DND-41 (cell line): ENCODE measurements at places on chromosomes 7 and 10.
A peak's percentile ranks its signal among the peaks of the same experiment; 100 is the strongest.

- peak; percentile 60 for DNase-seq
Measured at GRCh38 chr10:96043893-96044715, 721 bp downstream of the CCNJ start.

- no peak for DNase-seq
Measured at GRCh38 chr10:128046953-128047290, 79.3 kb downstream of the MKI67 start.

DNA sequence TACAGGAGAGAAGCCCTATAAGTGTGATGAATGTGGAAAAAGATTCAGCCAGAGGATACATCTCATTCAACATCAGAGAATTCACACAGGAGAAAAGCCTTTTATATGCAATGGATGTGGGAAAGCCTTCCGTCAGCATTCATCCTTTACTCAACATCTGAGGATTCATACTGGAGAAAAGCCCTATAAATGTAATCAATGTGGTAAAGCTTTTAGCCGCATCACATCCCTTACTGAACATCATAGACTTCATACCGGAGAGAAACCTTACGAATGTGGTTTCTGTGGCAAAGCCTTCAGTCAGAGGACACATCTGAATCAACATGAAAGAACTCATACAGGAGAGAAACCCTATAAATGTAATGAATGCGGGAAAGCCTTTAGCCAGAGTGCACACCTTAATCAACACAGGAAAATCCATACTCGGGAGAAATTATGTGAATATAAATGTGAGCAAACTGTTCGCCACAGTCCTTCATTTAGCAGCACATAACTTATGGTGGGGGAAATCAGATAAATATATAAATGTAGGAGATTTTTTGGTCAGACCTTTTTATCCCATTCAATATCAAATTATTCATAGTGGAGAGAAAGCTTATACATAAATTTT lies 12.1 kb upstream of the MRPS17 start:
- no peak for DNase-seq

DNA sequence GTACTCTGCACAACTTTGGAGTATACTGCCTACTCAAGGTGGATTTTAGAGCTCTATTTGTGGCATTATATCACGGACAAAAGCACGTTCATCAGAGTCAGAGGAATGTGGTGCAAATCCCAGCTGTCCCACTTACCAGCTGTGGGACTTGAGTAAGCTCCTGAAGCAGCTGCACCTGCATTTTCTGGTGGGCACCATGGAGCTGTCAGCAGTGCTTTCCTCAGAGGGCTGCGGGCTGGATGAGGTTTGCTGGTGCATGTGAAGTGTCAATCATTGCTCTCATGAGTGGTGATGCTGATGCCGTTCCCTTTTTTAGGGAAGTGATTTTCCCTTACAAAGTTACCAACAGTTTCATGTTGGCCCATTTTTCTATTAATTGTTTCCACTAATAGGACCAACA lies 53.4 kb downstream of the EGFR start:
- no peak for DNase-seq

GRCh38 chr10:71321386-71321785 lies 2.3 kb downstream of the SLC29A3 start:
- no peak for DNase-seq

DNA sequence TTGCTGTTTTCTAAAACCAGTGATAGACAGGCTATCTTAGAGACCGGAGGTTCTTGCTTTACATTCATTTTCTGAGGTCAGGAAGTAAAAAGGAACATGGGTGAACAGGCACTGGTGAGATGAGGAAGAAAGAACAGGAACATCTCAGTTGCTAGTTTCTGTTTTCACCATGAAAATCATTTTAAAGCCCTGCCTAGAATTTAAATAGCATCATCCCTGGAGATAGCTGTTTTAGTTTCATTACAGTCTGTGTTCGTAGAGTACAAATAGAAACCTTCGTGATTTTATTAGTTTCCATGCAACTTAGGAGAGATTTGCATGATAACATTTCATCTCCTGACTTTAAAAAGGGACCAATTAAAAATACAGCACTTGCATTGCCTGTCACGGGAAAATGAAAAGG lies 14.7 kb downstream of the KCNMA1 start:
- DNase-seq, result no peak

DNA sequence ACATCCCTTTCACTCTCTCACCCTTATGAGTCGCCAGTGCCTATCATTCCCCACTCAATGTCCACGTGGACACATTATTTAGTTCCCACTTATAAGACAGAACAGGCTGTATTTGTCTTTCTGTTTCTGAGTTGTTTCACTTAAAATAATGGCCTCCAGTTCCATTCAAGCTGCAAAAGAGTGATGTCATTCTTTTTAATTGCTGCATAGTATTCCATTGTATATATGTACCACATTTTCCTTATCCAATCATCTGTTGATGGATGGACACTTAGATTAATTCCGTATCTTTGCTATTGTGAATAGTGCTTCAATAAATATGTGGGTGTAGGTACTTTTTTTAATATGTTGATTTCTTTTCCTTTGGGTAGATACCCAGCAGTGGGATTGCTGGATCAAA lies 79.1 kb downstream of the ZNF365 start:
- no peak for DNase-seq

DNA sequence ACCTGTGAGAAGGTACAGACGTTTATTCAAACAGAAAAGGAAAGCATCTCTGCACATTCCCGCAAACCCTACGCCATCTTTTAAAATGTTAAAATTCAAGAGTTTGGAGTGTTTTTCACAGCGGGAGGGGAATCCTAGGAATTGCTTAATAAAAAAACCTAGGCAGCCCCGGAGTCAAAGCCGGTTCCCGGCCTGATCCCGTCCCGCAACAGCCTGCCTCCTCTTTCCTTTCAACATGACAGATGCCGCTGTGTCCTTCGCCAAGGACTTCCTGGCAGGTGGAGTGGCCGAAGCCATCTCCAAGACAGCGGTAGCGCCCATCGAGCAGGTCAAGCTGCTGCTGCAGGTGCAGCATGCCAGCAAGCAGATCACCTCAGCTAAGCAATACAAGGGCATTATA lies 123.0 kb upstream of the VSTM2A start:
- no peak for DNase-seq

DNA sequence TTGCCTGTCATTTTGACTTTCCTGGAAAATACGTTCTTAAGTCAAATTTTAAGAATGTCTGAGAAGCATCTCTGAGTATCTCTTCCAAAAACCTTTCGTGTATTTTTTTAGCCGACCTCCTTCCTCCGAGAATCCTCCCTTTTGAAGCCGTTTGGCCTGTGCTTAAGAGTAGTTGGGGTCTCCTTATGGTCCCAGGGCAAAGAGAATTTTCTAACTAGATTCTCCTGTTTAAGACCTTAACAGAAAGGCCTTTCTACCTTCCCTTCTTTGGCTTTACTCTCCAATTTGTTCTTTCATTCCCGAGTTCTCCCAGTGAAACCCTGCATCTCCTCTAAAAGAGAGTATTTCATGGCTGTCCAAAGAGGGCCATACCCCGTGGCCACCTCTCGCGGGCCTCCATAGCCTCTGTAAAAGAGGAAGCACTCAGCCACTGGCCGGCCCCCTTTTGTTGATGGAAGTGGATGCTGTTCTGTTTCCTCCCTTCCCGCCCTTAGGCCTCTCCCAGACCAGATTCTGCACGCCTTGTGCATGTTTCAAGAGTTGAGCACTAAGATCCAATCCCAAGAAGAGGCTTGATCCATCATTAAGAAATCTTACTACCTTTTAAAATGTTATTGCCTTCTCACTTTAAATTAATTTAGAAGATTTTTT lies 6.6 kb upstream of the FEZF1 start:
- no peak for DNase-seq

DNA sequence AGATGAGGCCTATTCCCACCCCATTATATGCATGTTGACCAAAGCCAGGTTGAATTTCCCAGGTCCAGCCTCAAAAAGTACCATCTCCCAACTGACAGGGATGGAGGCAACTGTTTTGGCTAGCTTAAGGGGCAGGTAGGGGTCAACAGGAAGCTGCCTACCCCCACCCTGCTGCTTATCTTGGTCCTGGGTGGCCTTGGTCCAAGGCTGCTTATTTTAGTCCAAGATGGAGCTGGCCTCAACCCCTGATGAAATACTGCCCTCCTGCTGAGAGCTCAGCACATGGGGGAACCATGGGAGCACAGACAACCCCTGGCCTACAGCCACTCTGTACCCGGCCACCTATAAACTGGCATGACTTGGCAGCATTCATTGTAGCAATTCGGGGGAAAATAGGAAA lies 23.1 kb downstream of the MYO1G start:
- no peak for DNase-seq

- DNase-seq, result no peak
Measured at GRCh38 chr7:69374044-69374425, 224.2 kb upstream of the AUTS2 start.

GRCh38 chr10:73168465-73168803 lies 515 bp downstream of the FAM149B1 start:
- no peak for DNase-seq

DNA sequence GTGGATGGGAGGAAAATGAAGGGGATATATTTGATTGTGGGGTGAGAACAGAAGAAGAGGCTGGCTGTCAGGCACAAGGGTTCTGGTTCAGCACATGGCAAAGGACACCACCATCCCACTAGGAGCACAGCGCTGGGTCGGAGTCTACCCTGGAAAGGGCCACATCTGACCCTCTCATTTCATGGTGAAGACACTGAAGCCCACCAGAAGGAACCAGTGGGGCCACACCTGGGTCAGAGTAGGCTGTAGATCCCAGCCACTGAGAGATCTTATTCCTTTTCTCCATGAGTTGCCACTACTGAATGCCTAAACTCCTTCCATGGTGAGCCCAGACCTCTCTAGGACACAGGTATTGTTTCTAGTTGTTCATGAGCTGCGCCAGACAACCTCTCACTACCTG lies 25.8 kb downstream of the SFTPD start:
- DNase-seq, result no peak

DNA sequence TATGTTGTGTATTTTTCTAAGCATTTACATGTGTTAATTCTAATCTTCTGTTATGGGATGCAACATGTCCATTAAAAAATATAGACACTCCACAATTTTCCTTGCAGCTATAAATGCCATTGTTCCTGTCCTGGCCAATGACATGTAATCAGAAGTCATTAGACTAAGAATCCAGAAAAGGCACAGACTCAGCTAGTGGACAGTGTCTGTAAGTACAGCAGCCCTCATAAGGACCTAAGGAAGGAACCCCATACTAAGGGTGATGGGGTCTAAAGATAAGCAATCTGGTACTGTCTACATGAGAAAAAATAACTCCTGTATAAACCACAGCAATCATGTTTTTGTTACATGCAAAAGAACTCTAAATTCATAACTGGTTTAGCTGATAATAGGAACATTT lies 115.9 kb downstream of the GPR85 start:
- DNase-seq, result no peak

GRCh38 chr10:63801166-63801565 lies 280.0 kb downstream of the REEP3 start:
- DNase-seq, result no peak

DNA sequence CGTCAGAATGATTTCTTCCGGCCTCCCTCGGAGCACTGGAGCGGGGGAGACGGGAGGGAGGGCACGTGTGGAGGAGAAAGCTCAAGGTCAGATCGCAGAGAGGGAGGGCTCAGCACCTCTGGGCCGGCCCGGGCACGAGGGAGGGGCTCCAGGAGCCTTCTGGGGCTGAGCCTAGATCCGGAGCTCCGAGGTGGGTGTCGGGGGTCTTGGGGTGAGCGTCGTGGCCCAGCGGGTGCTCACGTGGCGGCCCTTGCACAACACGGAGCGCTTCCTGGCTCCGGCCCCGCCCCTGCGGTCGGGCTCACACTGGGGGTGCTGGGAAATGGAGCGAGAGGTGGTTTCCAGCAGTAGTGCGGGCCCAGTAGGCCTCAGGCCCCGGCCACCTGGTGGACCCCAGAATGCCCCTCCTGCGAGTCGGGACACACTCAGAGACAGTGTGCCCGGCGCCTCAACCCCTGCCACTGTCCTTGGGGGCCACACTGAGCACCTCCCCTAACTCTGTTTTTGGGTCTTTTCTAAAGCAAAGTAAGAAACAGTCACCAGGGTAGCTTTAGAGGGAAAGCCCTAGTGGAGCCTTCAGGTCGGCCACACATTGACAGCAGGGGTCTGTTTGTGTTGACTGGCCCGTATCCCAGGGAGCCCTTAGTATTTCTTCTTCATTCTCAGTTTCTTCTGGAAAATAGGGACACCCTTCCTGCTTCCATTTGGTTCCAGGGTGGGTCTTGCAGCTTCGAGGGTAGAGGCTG lies 798 bp downstream of the PPIF start:
- DNase-seq, result peak; percentile 83

DNA sequence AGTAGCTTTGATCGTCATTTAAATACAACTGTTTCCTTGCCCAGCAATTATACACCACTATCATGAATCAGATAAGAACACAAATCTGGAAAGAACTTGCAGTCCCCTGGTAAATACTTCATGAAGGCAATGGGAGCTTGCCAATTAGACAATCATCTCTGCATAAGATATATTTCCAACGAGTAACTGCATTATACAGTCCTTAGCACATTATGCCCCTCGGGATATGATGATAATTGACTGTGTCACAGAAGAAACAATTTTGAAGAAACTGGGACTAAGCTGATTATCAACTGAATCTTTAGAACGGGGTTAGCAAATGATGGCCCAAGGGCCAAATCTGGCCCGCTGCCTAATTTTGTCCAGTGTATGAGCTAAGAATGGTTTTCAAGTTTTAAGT lies 155.7 kb downstream of the TRIL start:
- no peak for DNase-seq
